Osteoblast (primary cell): ENCODE measurements at places on chromosomes 1 and 21. TPM values are rescaled to one million over a fixed set of nuclear protein-coding genes. Genes with fewer than 3 reads are reported as not detected.

DNA sequence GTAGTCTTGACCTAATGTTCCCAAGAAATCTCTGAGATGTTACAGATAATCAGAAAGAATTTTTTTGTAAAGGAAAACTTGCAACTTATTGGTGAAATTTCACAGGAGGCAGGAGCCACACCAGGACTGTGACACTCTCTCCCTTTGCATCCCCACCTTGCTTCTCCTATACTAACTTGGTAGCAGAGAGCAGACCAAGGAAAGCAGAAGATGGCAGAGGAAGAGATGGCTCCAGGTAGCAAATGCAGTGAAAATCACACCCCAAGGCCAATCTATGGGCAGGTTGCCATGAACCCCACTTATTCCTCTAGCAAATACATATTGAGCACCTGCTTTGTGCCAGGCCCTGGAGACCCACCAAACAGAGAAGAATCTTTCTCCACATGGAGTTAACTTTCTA, 303.4 kb upstream of the C1orf174 start:
- DNase-seq, result no peak

- no peak for DNase-seq
Observed at GRCh38 chr1:231639819-231640218, 13.2 kb downstream of the DISC1 start.

GRCh38 chr1:12287869-12288268, 58.0 kb downstream of the VPS13D start:
- no peak for DNase-seq

GRCh38 chr21:42234464-42235241, 15.7 kb downstream of the ABCG1 start:
- DNase-seq, result peak; percentile 86

DNA sequence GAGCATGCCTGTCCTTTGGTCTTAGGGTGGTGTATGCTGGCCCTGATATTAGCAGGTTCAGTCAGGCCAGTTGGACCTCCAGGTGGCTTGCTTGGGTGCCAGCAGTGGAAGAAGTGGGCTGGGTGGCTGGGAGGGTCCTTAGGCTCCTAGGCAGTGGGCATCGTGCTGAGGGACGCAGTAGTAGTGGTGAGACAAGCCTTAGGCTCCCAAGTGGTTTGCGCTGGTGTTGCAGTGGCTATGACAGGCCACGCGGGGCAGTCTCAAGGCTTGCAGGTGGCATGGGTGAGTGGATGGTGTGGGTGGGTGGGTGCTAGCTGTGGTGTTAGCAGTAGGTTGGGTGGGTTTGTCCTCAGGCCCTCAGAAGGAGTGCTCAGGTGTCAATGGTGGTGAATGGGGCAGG, 162.3 kb downstream of the FMN2 start:
- DNase-seq, result no peak

GRCh38 chr1:38037221-38037939, 9.2 kb downstream of the POU3F1 start:
- DNase-seq, result peak; percentile 80

GRCh38 chr1:34369701-34370455, 193.2 kb downstream of the C1orf94 start:
- DNase-seq, result no peak

GRCh38 chr1:99855914-99856450, 5.8 kb downstream of the AGL start:
- DNase-seq, result peak; percentile 87

GRCh38 chr1:206855859-206856258, 9.6 kb upstream of the IL20 start:
- no peak for DNase-seq

DNA sequence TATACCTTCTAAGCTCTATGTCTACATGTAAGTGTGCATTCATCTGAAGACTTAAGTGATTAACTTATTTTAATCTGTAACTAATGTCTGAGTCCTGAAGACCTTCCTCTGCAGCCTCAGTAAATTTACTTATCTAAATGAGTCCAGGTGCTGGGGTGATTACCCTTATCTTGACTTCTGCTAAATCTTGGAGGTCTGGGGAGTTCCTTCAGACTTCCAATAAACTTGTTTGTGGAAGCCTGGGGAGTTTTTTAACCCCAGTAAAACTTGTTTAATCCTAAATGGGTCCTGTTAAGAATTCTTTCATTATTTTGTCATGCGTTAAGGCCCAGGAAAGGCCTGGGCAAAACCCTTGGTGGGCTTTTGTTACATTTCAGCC, 37.0 kb downstream of the RSPH1 start:
- no peak for DNase-seq

DNA sequence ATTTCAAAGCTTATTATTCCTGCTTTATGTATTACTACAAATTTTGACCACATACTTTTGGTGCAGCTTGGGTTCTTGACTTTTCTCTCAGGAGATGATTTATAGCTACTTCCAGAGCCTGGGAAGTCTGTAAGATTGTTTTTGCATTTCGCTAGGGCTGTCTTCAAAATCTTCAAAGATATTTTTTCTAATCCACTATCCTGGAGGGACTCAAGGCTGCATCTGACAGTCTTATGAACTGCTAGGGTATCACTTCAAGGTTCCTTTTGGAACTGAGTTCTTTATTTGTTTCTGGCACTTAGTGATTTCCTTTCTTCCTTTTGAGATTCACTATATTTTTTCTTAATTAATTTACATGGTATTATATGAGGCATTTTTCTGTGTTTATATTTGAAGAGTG, 90.0 kb upstream of the LYPLAL1 start:
- DNase-seq, result no peak

DNA sequence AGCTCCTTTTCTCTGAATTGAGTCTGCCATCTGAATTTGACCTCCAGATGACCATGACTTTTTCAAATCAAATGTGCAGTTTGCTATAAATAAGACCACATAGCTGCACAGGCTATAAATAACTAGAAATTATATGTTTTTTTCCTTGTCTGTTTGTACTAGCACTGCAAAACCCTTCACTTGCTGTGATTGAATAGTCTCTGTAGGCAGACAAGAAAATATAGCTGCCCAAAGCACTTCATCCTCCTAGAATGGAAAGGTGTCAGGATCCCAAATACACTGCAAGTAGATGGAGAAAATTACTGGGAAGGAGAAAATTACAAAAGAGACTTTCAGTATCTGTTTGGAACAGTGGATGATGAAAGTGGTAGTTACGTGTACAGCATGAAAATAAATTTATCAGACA, 175.8 kb downstream of the APP start:
- DNase-seq, result no peak

GRCh38 chr1:197312163-197312562, 44.1 kb downstream of the CRB1 start:
- DNase-seq, result no peak

- no peak for DNase-seq
Observed at GRCh38 chr1:201825245-201825644, 3.7 kb upstream of the IPO9 start.

GRCh38 chr1:228238007-228238406, 30.2 kb downstream of the OBSCN start:
- no peak for DNase-seq

DNA sequence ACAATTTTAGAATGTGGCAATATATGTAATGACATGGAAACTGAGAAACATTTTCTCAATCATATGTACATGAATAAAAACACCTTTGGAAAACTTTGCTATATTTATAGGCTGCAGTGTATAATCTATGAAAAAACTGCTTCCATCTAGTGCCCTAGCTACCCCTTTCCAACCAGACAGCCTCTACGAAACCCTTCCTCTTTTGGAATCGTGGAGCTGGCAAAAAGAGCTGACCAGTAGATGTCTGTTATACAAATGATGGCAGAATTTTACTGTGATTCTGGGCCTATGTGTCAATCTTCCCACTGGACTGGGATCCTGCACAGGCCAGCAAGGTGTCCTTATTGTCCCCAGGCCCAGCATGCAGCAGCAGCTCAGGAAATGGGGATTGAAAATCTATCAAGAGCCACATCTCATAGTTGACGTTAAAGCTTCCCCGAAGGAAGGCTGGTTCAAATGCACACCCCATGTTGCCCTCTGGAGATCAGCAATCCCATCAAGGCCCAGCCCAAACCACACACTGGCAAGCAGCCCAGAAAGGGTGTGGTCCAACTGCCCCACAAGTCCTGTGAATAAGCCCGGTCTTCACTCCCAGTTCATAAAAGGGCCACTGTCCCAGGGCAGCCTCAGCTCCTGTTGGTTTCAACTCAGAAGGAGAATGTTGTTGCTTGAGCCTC, 8.8 kb upstream of the FAM20B start:
- peak; percentile 79 for DNase-seq

DNA sequence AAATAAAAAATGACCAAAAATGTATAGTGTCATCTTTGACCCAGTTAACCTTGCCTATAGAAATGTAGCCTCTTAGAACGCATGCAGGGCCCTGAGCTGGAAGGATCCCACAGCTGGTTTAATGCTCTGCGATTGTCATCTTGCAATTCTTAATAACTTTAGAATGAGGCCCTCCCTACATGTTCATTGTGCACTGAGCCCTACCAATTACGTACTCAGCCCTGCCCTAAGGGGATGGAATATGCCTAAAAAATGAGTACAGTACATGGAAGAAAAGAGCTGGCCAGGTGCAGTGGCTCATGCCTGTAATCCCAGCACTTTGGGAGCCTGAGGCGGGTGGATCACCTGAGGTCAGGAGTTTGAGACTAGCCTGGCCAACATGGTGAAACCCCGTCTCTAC, 57.8 kb upstream of the BCAR3 start:
- no peak for DNase-seq

DNA sequence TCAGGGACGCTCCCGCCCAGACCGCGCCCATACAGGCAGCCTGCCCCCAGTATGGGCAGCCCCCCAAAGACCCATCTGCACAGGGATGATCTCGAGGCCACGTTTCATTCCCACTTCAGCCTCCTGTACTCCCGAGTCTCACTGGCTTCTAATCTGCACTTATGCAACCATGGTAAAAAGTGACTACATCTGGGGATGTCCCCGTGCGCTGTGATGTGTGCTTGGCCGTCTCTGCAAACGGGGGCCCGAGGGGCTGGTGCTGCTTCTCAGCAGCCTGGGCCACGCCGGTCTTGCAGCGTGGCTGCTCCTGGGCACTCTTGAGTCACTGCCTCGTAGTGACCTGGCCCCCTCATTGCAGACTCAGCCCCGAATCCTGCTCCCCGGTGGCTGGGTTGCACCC, 17.4 kb upstream of the PLCH2 start:
- DNase-seq, result no peak

DNA sequence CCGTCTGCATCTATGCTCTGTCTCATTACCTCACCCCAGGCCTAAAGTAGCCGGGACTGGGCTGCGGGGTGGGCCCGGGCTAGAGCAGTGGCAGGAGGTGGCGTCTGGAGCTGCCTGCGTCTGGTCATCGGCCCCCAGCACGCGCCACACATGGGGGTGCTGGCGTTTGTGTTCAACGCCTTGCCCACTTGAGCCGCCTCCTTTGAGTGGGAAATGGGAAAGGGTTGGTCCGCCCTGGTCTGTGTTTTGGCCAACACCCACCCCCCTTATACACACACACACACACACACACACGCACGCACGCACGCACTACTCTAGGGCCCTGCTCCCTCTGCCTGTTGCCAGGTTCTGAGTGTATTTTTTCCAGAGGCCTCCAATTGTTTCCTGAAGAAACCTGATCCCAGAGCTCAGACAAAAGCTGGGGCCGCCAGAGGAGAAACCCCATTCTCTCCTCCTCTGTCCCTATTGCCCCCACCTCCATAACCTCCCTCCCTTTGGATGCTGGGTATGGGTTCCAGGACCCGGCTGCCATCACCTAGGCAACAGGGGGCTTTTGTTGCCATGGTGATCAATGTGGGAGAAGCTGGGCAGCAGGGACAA, 10.1 kb downstream of the VANGL2 start:
- peak; percentile 87 for DNase-seq

DNA sequence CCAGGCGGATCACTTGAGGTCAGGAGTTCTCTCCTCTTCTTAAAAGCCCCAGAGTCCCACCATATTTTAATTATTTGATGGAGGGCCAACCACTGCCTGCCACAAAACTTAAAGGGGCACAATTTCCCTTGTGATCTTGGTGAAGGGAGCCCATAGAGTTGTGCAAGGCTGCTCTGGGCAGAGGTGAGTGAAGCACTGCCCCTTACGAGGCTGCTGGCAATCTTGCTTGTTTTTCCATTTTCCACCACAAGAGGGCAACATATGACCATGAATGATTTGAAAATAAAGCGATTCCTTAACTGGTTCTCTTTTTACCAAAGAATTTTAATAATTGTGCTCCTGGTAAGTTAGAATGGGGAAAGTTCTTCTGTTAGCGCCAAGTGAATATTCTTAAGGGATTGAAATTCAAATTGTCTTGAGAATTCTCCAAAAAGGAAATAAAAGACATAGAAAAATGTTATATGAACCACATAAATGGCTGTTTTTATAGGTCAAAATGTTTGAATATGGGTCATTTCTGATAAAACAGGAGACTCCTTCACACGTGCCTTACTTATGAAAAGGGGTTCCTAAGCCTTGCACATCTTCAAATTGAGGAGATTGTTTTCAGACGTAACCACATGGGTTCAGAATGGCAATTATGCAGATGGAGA, 22.7 kb downstream of the PGM1 start:
- peak; percentile 72 for DNase-seq

- DNase-seq, result peak; percentile 73
Observed at GRCh38 chr1:157369808-157370521, 182.3 kb downstream of the FCRL5 start.

- no peak for DNase-seq
Observed at GRCh38 chr21:39444421-39445180, 977 bp downstream of the LCA5L start.

DNA sequence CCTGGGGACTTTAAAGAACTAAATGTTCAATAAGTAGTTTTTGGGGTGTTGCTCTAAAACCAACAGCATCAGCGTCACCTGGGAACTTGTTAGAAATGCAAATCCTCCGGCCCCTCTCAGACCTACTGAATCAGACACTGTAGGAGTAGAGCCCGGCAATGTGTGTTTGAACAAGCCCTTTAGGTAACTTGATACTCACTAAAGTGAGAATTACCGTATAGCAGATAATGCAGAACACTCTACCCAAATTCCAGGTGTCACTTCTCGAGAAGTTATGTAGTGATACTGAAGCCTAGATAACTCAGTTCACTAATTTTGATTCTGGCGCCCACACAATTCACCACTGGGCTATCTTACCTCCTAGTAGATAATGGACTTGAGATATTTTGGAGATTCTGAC, 3.7 kb upstream of the DPT start:
- no peak for DNase-seq

DNA sequence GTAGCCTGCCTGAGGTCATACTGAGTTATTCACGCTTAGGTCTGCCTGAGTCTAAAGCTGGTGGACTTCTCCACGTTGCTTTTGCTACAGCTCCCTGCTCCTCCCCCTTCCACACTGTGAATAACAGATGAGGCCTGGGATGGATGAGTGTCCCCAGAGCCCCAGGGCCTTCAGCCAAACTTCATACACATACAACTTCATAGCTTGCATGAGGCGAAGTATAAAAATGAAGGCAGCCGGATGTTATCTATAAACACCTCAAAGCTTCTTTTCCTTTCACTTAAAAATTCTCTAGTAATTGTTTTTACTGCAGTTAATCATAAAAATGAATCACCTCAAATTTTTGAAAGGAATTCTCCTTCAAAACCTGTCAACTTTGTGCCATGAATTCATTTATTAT, 70.2 kb downstream of the DAB1 start:
- no peak for DNase-seq

- peak; percentile 23 for DNase-seq
Observed at GRCh38 chr1:62905872-62906271, 121.9 kb downstream of the ATG4C start.

PSRC1 gene
- 5.4 and 5.9 TPM in 2 replicates for total RNA-seq

TNFRSF8 gene
- total RNA-seq, result under 0.01 and 0.29 TPM in 2 replicates

DUSP10 gene
- total RNA-seq, result 62.2 and 69.5 TPM in 2 replicates

SH3BP5L gene
- total RNA-seq, result 23.6 and 25.3 TPM in 2 replicates

AMY2B gene
- 6.2 and 6.8 TPM in 2 replicates for total RNA-seq

CRNN gene
- total RNA-seq, result not detected in 2 replicates

METTL13 gene
- total RNA-seq, result 13.0 and 15.3 TPM in 2 replicates

IFI16 gene
- 129 and 171 TPM in 2 replicates for total RNA-seq

SPRR5 gene
- total RNA-seq, result not detected in 2 replicates

LAMB3 gene
- total RNA-seq, result 5.4 and 9.7 TPM in 2 replicates

TMPRSS3 gene
- not detected in 2 replicates for total RNA-seq

OR2L3 gene
- total RNA-seq, result under 0.01 TPM in 1 of 2 replicates, not detected in the other

EFCAB14 gene
- 61.3 and 63.7 TPM in 2 replicates for total RNA-seq
